AG04449 (cell line): ENCODE measurements at places on chromosomes 2 and 18.

DNA sequence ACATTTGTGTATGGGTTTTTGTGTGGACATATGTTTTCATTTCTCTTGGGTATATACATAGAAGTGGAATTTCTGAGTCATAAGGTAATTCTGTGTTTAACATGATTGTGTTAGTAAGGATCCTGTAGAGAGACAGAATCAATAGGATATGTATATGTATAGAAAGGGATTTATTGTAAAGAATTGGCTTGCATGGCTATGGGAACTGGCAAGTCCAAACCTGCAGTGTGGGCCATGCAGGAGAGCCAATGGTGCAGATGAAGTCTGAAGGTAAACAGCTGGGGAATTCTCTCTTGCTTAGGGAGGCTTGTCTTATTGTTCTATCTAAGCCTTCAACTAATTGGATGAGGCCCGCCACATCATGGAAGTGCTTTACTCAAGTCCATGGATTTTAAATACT, 39.2 kb upstream of the IL1R2 start:
- no peak for DNase-seq

DNA sequence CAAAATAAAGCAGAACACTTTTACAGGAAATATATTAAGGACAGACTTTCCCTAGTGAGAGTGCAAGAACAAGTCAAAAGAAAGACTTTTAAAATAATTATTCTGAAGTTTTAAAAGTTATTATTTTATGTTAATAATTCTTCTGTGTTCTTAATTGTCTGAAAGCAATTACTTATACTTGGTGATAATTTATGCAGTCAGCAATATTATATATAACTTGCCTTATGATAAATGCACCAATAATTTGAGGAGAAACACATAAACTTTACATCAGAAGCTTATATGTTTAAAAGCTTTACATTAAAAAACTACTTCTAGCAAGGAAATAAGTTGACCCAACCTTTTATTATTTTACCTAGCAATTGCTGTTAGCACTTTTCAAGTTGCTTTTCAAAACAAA, 3.5 kb upstream of the CALCRL start:
- DNase-seq: no peak

DNA sequence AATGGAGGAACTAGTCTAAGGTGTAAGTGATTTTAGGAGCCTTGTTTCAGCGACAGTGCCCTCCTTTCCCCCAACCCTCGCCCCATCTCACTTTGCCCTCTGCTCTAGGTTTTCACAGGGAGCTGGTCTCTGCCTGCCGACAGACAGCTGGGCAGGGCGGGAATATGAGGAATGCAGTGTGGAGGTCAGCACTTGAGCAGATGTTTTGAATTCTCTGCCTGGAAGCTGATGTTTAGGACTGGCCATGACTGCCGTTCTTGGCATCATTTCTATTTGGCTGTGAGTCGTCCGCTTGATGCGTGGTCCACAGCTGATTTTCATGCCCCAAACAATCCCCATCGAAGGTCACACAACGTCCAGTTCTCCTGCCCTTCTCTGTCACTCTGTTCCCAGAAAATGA, 55.1 kb upstream of the SIX3 start:
- DNase-seq: no peak

- DNase-seq: no peak
Measured at GRCh38 chr2:238107525-238108422, 7.6 kb downstream of the ESPNL start.

DNA sequence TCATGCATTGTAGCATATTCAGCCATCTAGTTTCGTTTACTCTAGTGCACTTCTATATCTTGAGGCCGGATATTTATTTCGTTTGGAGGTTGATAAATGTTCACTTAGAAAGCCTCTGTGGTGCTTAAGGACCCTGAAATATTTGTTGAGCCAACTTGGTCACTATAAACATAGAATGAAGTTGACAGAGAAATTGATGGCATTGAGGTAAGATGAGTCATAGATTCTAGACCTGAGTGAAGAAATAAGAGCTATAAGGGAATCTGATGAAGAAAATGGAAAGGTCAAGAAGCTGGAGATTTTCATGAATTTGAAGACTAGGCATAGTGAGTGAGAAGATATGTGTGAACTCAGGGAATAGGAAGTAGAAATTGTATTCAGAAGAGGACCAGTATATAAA, 35.9 kb downstream of the EPC2 start:
- no peak for DNase-seq

DNA sequence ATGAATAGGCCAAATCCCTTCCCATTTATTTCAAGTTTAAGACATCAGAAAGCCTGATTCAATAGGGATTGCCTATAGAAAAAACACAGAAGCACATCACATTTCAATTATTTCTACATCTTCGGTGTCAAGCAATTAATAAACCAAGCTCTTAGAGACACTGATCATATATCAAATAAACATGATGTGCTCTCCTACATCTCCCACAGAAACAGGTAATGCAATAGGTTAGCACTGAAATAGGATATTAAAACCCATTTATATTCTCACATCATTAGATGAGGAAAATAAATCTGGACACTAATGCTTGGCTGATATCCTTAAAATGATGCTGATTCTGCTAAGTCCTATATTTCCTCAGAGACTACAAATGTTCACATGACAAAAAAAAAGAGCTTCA, 364.7 kb downstream of the MBD2 start:
- DNase-seq: no peak

- DNase-seq: no peak
Measured at GRCh38 chr2:64538764-64539433, 14.8 kb downstream of the AFTPH start.

GRCh38 chr2:175233135-175233719, 51.7 kb upstream of the ATP5MC3 start:
- peak; percentile 9 for DNase-seq

DNA sequence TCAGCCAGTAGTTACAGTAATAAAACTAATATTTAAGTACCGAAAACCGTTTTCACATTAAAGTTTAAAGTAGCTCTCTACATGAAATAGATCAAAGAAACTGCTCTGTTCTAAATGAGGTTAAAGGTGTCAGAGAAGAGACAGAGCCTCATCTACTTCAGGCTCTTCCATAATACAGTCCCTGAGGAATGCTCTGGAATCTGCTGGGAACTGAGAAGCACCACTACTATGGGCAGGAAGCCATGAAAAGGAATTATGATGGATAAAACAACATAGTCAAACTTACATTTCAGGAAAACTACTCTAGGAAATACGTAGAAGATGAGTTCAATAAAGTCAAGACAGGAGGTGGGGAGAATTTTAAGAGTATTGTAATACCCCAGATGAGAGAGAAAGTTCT, 60.0 kb downstream of the ROCK1 start:
- DNase-seq: no peak

GRCh38 chr18:22609642-22610041, 191.9 kb upstream of the CTAGE1 start:
- DNase-seq: no peak

- no peak for DNase-seq
Measured at GRCh38 chr18:42475157-42475556, 520.1 kb downstream of the PIK3C3 start.

GRCh38 chr18:77201506-77201905, 48.1 kb upstream of the GALR1 start:
- no peak for DNase-seq

- no peak for DNase-seq
Measured at GRCh38 chr2:106531676-106532214, 44.6 kb downstream of the CD8B2 start.

- DNase-seq: no peak
Measured at GRCh38 chr2:127421116-127421800, 3.0 kb downstream of the PROC start.

DNA sequence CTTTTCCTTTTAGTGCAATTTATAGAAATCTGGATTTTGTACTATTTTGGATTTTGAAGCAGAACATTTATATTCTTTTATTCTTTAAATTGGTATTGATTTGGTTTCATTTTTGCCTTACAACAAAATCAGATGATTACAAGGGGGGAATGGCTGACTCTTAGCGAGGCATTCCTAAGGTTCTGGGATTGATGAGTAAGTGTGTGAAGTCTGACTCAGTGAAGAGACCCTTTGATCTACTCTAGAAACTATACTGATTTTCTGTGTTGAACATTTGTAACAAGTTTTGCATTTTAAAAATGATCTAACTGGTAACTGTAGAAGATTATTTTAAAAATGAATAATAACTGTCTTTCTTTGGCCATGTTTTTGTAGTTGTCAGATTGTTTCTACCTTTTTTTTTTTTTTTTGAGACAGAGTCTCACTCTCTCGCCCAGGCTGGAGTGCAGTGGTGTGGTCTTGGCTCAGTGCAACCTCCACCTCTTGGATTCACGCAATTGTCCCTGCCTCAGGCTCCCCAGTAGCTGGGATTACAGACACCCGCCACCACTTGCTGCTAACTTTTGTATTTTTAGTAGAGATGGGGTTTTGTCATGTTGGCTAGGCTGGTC, 48.7 kb downstream of the TTC39C start:
- peak; percentile 5 for DNase-seq

DNA sequence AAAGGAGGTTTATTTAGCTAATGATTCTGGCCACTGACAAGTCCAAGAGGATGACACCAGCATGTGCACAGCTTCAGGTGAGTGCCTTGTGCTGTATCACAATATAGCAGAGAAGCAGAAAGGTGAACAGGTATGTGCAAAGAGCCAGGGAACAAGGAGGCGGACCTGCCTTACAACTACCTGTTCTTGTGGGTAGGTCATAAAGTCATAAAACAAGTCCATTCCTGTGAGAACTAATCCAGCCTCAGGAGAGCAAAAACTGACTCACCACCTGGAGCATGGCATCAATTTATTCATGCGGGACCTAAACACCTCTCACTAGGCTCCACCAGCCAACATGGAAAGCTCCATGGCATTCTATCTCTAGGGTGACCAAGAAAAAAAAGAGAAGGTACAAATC, 234.2 kb downstream of the ASXL3 start:
- no peak for DNase-seq

- DNase-seq: peak; percentile 69
Measured at GRCh38 chr2:64770781-64771334, 117.1 kb upstream of the SERTAD2 start.

DNA sequence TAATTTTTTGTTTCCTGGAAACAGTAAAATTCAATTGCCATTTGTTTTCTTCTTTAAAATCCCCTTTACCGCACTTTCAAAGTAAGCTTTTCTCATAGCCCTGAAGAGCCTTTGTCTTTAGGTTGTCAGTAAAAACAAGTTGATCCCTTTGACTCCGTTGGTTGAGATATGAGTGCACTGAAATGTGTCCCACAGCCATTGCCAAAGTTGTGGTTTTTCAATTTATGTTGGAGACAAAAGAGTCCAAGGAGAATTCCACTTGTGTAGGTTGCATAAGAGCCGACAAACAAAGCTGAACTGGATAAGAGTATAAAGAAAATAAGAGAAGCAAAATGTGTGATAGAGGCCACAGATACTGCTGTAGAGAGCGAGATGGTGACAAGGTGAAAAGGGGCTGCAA, 26.1 kb upstream of the HNMT start:
- DNase-seq: no peak

- DNase-seq: no peak
Measured at GRCh38 chr2:119227346-119227745, 3.7 kb downstream of the STEAP3 start.

DNA sequence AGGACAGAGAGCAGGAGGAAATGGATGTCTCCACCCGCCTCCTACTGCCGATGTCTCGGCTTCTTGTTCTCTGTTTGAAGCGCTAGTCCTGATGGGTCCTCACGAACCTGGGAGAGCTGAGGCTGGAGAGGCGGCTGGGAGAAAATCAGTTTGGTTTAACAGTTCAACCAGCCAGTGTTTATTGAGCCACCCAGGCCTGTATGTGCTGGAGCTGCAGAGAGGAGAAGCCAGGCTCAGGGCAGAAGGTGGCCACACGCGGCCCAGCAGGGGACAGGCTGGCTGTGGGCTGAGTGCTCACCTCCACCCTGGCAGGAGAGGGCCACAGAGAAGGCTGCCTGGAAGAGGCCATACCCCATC, 202.1 kb downstream of the CYP26B1 start:
- no peak for DNase-seq

- DNase-seq: no peak
Measured at GRCh38 chr2:170258382-170258781, 80.4 kb downstream of the MYO3B start.

DNA sequence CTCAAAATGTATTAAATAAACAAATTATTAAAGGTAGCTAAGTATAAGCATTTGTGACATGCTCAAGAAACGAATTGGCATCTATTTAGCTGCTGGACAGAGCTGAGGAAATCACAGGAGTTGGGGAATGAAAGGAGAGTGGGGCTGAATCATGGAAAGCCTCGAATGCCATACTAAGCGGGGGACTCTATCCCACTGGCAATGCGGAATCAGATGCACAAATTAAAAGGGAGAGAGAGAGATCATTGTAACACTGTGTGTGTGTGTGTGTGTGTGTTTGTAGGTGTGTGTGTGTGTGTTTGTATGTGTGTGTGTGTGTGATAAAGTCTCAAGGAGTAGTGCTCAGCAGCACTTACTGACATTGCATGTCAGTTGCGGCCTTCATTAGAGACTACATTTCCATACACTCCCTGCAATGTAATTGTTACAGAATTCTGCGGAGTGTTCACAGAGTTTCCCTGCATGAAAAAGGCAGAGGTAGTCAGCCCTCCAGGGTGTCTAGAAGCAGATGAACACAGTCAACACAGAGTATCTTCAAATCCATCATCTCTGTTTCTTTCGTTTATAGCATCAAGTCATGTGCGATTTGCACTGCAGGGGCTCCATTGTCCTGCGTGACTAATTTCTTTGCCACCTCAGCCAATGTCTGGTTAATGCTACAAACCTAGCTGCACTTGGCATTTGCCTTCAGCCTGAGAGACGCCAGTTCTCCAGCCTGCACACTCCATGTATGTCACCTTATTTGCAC, 111.7 kb upstream of the CYRIA start:
- DNase-seq: no peak

DNA sequence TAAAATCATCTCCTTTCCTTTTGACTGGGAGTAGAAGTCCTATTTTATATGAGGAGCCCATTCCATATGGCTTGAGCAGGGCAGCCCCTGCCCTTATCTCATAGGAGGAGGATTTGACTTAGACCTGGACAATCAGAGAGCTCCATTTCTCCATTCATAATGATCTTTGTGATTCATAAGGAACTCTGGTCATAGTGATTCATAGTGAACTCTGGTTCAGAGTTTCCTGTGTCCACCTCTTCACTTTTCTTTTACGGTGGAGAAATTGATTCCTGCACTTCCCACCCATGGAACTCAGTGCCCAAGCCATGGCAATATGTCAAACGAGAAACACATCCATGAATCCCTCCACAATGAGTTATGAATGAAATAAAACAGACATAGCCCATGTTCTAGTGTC, 12.8 kb upstream of the MYO3B start:
- no peak for DNase-seq

GRCh38 chr2:110852051-110852450, 119.7 kb downstream of the ACOXL start:
- no peak for DNase-seq

- DNase-seq: peak; percentile 33
Measured at GRCh38 chr2:240320204-240320993, 115.1 kb upstream of the GPC1 start.

DNA sequence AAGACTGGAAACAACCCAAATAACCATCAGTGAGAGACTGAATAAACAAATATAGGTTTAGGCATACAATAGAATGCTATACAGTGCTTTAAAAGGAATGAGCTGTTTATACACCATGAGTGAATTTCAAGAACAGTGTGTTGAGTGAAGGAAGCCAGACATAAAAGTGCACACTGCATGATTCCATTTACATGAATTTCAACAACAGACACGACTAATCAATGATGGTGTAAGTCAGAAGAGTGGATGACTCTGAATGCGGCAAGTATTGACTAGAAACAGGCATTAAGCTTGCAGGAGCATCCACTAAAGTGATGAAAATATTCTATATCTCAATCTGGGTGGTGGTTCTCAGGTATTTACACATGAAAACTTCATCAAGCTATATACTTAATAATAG, 142.7 kb upstream of the SLC39A10 start:
- no peak for DNase-seq
